ENCODE measurements at places on chromosomes 6 and 20.

DNA sequence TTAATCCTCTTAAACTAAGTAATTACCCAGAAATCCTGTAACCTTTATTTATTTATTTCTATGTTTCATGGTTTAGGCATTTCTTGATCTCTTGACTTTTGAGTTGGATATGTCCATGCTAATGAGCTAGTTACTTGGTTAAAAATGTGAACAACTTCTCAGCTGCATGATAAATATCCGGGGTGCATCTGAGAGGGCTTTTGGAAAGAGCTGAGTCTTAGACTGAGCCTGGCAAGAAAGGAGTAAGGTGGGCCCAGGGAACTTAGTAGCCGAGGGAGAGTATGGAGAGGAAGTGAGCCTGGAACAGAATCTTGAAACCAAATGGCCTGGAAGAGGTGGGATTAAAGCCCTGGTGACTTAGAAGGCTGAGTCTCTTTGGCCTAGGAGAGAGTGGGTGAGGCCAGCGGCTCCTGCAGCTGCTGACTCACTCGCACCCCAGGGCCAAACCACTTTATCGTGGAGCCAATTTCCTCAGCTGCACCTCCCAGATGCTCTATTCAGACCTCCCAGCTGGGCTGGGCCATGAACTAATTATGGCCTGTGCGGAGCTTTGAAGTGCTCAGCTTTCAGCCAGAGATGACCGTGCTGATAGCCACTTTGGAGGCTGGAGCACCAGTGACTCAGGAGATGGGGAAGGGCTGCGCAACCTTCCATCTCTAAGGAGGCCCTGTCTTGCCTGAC, 19.1 kb downstream of the TGM3 start:
- no peak for DNase-seq

- DNase-seq = no peak
Observed at GRCh38 chr20:11849976-11850670, 67.6 kb upstream of the BTBD3 start.

- no peak for DNase-seq
Observed at GRCh38 chr20:4434681-4435080, 287.0 kb upstream of the PRND start.

DNA sequence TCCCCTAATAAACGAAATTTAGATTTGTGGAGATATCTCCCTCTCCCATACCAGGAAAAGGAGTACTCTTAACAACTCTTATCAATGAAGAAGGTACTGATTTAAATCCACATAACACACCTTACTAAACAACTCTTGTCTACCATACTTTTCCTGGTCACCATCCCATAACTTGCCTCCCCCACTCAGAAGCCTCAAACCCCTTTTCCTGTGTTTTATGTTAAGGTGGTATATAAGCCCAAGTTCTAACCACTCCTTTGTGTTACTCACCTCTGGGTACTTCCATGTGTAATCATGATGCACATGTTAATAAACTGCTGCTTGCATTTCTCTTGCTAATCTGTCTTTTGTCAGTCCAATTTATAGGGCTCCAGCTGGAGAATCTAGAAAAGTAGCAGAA, 330.7 kb downstream of the CD83 start:
- no peak for DNase-seq

- DNase-seq = no peak
Observed at GRCh38 chr20:59692139-59692538, 87.8 kb downstream of the PHACTR3 start.

GRCh38 chr6:89729818-89730217, 89.8 kb downstream of the MDN1 start:
- DNase-seq = no peak

- no peak for DNase-seq
Observed at GRCh38 chr20:59983076-59983475, 24.9 kb downstream of the CDH26 start.

DNA sequence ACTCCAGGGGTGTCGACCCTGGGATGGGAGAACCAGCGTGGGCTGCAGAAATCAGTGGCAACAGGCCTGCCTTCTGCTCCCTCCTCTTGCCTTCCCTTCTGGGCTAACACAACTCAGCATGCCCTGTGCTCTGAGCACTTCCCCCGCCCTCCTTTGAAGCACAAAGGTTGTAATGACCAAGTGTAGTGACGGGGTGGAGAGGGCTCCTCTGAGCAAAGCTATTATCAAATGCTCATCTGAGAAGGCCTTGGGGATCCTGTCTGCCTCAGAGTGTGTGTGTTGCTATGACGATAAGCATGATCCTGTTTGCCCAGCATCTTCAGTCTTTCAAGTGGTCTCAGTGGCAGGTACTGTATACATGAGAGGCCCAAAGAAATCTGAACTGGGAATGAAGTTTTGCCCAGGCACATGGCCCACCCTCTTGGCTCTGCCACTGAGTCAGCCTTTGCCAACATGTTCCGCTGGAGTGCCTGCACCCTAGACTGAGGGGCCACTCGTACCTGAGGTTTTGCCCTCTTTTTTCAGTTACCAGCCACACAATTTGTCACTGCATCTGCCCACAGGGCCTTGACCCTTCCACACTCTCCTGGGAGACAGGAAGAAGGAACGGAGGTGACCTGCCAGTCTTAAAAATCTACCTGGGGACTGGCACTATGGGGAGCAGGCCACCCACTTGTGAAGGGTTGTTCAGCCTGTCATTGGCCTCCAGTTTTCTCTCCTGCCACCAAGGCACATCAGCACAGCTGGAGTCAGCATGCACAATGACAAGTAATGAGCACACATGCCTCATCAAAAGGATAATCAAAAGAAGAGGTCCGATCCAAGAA, 74.5 kb downstream of the GFOD1 start:
- DNase-seq = no peak

DNA sequence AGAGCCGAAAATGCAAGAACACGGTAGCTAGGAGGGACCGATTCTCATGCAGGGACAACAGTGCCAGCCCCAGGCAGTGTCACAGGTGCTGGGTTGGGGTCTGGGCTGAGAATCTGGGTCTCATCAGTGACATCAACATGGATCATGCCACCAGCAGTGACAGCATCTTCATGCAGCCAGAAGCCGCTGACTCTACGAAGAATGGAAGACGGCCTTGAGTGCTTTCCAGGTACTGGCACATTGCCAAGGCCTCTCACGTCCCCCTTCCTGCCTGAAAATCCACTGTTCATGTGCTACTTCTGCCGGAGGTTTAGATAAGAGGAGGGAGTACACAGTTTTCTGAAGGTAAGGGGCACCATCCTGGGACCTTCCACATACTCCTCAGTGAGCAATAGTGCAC, 141.1 kb upstream of the FOXQ1 start:
- DNase-seq = no peak

- DNase-seq = no peak
Observed at GRCh38 chr6:136764517-136764993, 27.7 kb downstream of the MAP3K5 start.

DNA sequence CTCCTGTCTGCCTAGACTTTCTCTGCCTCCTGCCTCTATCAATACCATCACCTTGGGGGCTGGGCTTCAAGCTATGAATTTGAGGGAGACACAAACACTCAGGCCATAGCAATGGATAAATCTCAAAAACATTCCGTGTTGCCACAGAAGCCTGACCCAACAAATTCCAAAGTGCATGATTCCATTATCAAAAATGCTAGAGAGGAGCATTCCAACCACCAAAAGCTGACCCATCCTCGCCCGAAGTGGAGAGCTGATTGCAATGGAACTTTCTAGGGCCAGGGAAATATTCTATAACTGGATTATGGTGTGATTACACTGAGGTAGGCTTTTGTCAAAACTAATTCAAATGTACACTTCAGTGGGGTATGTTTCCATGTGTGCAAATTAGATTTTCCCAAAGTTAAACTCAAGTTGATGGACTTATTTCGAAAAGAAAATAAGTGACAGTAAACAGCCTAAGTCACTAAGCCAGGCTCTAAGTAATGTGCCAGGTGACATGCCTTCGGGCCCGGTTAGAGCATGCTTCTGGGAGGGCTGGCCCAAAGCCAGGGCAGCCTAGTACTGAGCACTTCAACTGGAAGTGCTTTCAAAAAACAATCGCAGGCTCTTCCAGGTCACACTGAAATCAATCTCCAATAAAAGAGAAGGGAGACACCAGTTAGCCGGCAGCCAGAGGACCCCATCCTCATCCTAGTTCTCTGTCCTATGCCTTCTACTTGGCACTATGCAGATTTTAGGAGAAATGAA, 142.3 kb downstream of the TBXT start:
- no peak for DNase-seq

DNA sequence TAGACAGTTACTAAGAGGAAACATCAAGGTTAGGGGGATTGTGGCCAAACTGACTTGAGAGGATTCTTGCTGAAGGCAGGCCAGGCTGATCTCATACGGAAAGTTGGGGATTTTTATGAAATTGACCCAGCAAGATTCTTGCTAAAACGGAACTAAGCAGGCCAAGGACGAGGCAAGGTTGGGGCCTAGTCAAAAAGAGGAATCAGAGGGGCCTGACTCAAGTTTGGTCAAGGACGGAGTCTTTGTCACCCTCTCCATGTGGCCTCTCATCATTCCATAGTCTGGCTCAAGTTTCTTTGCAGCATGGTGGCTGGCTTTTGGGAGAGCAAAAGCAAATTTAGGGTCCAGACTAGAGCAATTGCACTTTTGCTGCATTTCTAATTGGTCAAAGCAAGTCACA, 7.9 kb upstream of the HECA start:
- DNase-seq = no peak

DNA sequence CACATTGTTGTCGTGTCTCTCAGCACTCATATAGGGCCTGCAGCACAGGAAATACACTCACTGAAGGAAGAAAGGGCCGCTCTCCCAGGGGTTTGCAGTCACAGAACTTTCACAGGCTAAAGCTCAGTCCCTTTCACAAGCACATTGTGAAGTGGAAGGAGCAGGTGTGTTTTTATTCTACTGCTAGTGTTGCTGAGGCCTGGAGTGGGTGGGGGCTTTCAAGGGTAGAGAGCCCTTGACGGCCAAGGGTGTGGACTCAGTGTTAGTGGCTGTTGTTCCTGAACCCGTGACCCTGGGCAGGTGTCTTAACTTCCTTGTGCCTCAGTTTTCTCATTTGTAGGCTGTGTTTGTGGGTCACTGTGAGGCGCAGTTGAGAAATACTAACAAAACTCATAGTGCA, 66.2 kb upstream of the SLC22A1 start:
- no peak for DNase-seq

- DNase-seq = no peak
Observed at GRCh38 chr6:116507324-116507723, 4.1 kb upstream of the CALHM5 start.

DNA sequence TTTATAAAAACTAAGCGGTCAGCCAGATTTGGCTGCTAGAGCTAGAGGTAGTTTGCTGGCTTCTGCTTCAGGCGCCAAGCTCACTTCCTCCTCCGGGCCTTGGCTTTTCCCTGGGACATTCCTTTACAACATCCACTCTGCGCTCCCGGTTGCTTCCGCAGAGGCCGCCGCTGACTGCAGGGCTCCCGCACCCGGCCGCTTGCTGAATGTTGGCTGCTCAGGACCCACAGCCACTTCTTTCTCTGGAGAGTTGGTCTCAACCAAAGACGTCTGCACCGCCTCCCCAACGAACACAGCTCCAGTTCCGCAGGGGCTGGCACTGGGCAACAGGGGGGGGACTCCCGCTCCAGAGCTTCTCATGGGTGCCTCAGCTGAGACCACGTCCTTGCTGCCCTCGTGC, 282.8 kb downstream of the TFAP2C start:
- DNase-seq = no peak

DNA sequence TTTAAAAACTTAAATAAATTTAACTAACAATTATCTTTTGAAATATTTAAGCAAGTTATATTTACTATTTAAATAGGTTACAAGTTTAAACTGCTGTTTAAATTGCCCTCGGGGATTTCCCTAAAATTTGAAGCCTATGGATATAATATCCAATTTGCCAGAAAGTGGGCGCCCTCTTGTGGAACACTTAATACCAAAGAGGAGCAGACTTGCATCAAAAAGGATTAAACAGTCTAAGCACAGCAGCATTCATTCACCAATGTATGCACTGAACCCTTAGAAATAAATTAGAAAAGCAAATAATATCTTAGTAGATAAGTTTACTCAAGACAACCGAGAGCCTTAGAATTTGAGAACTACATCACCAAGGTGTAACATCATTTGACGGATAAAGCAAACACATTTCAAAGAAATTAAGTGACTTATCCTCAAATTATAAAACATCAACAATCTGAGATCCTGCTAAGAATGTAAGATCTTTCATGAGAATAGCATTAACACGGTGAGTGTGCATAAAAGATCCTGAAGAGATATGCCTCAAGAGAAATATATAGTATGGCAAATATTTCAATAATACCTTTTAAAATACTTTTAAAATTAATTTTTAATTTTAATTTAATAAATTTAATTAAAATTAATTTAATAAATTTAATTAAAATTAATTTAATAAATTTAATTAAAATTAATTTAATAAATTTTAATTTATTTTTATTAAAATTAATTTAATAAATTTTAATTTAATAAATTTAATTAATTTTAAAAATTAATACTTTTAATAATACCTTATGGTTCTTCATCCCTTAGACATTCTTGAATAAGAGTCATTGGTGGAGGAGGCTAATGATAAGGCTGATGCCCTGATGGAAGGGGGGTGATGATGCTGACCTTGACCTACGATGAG, 11.5 kb upstream of the MEP1A start:
- no peak for DNase-seq

GRCh38 chr6:85077098-85077497, 312.7 kb upstream of the TBX18 start:
- DNase-seq = no peak

- DNase-seq = no peak
Observed at GRCh38 chr6:133040094-133040802, 200.9 kb upstream of the EYA4 start.

DNA sequence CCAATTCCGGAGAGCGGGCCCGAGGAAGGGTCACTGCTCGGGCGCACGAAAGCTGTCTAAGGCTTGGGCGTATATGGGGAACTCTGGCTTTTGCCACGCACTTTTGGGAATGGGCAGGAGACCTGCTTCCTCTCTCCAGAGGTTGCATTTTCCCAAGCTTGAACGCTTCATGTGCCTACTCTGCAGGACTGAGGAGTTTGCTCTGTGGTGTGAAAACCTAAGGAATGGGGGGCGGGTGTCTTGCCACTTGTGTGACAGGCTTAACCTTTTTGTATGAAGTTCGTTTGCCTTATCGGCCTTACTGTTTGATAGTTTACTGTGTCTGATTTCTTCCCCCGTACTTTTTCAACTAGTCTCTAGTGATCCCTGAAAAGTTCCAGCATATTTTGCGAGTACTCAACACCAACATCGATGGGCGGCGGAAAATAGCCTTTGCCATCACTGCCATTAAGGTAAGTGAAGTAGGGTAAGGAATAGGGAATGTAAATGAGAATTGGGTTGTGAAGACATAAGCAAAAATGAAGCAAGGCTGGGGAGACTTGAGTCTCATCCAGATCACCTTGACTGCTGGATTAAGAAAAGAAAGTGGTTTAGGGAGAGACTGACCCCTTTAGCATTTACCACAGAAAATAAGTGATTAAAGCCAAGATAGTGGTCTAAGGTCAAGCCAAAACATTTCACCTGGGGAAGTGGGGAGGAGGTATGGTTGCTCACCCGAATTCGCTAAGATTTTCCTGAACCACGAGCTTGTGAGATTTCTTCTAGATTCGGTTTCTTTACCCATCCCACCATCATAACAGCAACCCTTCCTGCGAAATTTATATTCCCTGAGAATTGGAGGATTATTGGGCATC, 627 bp downstream of the RPS18 start:
- DNase-seq = no peak

- no peak for DNase-seq
Observed at GRCh38 chr20:46523696-46524328, 10.5 kb upstream of the ZNF334 start.

GRCh38 chr20:25067102-25067987, 9.4 kb upstream of the ACSS1 start:
- DNase-seq = no peak

GRCh38 chr6:61606500-61606899, 679.5 kb downstream of the KHDRBS2 start:
- no peak for DNase-seq
